ENCODE measurements at places on chromosomes 7 and 10. TPM values are rescaled to one million over a fixed set of nuclear protein-coding genes. Genes with fewer than 3 reads are reported as not detected.

LRRC72 gene
- total RNA-seq, result not detected

SCART1 gene
- total RNA-seq, result 0.14 TPM

IGFBP3 gene
- total RNA-seq, result 156 TPM

ZNF22 gene
- 6.4 TPM for total RNA-seq

COL26A1 gene
- total RNA-seq, result 0.67 TPM
